ENCODE measurements at places on chromosomes 3 and 15.

DNA sequence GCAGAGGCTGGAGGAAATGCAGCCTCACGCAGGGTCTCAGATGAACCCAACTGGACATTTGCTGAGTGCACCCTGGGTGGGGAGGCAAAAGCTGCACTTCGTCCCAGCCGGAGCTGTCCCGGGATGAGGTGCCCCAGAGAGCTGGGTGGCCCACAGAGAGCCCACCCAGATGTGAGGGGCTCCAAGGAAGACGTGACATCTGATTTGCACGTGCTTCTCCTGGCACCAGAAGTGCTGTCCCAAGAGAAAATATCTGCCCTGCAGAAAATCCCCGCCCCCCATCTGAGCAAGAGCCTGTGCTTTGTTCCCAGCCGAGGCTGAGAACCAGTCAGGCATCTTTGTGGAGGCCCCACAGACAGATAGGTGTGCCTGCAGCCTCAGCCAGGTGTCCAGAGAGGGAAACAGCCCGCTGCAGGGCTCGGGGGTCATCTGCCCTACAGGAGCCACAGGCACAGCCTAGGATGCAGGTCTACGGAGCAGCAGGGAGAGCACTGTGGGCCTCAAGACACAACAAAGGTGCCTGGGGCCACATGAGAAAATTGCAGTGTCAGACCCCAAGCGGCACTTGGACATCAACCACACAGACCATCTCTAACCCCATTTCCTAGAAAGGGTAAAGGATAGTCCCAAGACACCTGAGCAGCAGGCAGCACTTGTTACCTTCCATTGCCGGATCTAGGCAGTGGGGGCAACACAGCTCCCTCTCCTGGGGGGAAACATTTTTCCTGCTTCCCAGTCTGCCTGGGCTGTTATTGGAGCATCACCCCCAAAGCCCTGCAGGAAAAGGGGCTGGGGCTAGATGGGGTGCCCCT is 5.8 kb downstream of the TMIE start:
- peak; percentile 20 for DNase-seq

GRCh38 chr15:77481670-77482069 is 61.0 kb downstream of the HMG20A start:
- DNase-seq = no peak

GRCh38 chr3:45464336-45465170 is 76.2 kb downstream of the LARS2 start:
- DNase-seq = peak; percentile 39

- DNase-seq = no peak
Observed at GRCh38 chr15:90762109-90762508, 45.0 kb downstream of the BLM start.
